ENCODE measurements at places on chromosomes 5 and 9.

DNA sequence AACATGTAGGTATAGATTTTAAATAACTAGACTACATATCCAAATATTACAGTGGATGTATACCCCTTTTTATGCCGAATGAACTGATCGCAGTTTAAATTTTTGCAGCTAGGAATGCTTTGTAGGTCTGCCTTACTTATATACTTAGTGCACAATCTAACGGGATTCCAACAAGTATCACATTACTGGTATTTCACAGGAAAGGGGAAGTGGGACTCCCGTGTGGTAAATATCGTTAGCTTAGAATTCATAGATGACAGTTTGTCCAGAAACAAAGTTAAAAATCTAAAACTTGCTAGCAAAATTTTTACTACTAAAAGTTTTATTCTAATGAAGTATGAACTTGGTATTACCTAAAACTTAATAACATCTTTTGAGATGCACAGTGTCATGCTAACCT, 193.5 kb upstream of the TLX3 start:
- no peak for DNase-seq

- DNase-seq: no peak
Measured at GRCh38 chr5:112002376-112002775, 245.4 kb upstream of the NREP start.

- no peak for DNase-seq
Measured at GRCh38 chr5:96316017-96316416, 117.0 kb downstream of the PCSK1 start.

DNA sequence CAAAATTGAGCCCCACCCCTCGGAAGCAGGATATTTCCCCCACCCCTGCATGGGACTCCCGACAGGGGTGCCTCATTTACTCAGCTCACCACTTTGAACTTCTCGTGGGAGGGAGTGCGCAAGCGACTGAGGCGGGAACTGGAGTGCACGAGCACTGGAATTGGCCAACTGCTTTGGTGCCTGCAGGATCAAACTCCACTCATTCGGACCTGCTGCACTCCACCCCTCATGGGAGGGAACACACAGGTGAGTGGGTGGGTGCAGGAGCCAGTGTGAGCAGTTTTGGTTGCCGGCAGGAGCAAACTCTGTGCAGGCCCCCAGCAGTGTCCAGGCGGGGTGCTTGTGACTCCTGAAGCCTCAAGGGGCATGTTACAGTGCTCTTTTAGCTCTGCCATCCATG, 301.2 kb downstream of the TUSC1 start:
- no peak for DNase-seq

DNA sequence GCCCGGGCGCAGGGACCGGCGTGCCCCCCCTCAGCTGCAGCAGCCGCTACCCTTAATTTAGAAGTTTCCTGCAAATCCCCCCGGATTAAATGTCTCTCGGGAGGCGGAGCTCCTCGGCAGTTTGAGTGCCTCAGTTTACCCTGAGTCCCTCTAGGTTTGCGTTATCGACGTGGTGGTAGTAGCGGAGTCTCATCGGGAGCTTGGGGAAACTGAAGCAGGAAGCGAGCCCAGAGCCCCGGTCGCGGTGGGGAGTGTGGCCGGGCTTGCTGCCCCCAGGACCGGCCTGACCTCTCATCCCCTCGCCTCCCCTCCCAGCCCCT, 529 bp upstream of the TPM2 start:
- no peak for DNase-seq

DNA sequence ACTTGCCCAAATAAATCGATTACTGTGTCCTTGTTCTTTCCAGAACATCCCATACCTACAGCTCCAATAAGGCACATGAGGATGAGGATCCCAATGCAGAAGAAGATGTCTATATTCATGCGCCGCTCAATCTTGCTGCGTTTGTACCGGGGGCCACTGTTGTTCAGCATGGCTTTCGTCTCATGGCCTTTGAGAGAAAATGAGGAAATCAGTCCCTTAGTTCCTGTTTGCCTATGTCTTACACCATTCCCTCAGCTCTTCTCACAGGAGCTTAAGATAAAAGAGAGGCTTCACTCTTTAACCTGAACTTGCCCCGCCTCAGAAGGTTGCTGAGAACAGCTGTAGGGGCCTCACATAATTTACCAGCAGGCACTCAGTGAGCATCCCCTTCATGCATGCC, 211.6 kb downstream of the ATP10B start:
- no peak for DNase-seq

DNA sequence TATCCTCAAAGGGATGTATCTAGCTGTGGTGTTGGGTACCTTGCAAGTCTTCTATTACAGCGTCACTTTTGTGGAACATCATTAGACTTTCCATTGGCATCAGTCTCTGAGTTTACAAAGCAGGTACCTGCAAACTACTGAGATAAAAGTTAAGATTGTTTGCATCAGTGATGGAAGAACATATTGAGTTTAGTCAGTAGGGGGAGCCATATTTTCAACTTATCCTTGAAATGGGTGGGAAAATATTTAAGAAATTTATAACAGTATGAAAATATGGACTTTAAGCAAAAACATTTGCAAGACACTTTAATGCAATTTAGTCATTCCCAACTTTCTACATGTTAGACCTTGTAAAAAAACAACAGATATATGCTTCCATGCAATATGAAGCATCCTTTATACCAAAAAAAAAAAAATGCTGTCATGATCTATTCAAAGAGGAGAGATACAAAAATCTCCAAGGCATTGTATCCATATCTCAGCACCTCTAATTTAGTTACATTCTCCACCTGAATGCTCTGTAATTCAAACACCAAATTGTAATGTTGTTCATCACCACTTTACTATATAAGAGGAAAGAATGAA, 98.6 kb upstream of the ADAMTS19 start:
- DNase-seq: no peak

GRCh38 chr9:136690104-136690805, 3.0 kb upstream of the AGPAT2 start:
- no peak for DNase-seq

DNA sequence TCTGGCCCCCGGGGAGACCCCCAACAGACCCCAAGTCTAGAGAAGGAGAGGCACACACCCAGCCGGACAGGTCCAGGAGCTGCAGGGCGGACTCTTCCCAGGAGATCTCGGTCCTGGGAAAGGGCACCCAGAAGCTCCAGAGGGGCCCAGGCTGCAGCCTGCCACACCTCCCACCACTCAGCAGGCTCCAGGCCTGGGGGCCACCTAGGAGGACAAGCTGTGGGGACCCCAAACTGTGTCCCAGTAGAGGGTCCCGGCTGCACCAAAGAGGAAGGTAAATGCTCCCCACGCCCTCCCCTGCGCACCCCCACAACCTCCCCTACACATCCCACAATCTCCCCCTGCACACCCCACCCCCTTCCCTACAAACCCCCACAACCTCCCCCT, 48.5 kb downstream of the PLEKHG4B start:
- DNase-seq: no peak

DNA sequence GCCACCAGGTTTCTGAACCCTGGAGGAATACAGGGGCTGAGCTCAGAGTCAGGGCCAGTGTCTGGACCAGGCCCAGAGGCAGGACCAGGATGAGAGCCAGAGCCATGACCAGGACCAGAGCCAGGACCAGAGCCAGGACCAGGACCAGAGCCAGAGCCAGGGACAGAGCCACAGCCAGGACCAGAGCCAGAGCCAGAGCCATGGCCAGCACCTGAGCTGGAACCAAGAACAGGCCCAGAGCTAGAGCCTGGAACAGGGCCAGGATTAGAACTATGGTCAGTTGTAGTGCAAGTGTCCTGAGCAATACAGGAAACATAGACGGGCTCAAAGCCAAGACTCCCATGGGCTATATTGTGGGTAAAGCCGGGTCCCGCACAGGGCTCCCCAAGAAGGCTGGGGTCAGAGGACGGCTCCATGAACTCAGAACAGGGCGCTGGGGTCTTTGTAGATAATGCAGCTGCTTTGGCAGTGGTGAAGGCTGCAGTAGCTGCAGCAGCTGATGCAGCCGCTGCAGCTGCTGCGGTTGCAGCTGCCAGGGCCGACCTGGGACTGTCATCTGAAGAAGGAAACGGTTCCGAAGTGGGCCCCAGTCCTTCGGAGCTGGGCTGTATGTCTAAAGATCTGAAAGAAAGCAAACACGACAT, 559 bp downstream of the SPAG8 start:
- DNase-seq: no peak

- DNase-seq: no peak
Measured at GRCh38 chr5:34688015-34688810, 32.1 kb downstream of the RAI14 start.

DNA sequence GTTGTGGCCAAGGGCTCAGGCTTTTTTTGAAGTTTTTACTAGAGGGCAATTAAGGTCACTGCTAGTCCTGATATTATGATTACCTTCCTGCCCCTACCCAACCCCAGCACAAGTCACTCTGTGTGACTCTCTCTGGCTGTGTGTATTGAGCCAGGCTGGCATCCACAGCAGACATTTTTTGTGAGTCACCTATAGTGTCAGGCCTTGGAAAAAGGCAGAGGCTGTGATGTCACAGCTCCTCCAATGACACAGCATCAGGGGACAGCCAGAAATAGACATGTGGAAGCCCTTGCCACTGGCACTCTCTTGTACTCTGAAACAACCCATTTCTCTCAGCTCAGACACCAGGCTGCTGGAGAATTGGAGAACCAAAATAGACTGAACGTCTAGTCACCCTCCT, 145.4 kb downstream of the NMUR2 start:
- DNase-seq: no peak

DNA sequence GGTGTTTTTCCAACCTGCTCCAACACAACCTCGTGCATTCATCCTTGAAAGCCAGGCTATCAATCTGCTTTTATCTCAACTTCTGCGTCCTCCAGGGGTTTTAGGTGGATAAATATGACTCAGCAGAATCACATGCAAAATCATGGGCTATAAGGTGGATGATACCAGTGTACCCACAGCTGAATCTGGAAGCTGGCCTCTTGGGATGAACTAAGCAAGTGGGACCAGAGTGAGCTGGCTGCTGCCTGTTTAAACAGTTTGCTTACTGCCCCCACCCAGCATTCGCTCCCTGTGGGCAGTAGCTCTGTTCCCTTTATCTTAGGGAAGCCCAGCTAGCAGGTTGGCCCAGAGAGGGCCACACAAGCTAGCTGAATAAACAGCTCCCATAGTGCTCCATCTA, 194.0 kb downstream of the CRB2 start:
- no peak for DNase-seq

- no peak for DNase-seq
Measured at GRCh38 chr9:17481565-17481964, 97.3 kb upstream of the SH3GL2 start.

GRCh38 chr9:126927419-126927818, 12.8 kb downstream of the RALGPS1 start:
- DNase-seq: no peak

- no peak for DNase-seq
Measured at GRCh38 chr9:27861887-27862286, 288.6 kb upstream of the C9orf72 start.

GRCh38 chr9:83981126-83981871, 694 bp downstream of the RMI1 start:
- DNase-seq: peak; percentile 63

DNA sequence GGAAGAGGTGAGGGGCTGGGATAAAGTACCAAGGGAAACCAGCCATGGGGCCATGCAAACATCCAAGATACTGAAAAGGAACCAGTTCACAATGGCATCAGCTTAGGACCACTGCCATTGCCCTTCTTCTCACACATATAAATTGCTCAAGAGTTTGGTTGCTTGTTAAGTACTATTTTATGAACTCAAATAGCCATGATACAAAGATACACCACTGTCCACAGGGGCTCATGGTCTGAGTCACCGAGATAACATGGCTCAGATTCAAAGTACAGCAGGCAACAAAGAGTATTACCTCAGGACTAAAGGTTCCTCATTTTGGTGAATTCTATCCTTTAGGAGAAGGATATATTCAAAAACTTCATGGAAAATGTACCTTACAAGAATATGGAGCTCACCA, 55.6 kb downstream of the FANCC start:
- no peak for DNase-seq

DNA sequence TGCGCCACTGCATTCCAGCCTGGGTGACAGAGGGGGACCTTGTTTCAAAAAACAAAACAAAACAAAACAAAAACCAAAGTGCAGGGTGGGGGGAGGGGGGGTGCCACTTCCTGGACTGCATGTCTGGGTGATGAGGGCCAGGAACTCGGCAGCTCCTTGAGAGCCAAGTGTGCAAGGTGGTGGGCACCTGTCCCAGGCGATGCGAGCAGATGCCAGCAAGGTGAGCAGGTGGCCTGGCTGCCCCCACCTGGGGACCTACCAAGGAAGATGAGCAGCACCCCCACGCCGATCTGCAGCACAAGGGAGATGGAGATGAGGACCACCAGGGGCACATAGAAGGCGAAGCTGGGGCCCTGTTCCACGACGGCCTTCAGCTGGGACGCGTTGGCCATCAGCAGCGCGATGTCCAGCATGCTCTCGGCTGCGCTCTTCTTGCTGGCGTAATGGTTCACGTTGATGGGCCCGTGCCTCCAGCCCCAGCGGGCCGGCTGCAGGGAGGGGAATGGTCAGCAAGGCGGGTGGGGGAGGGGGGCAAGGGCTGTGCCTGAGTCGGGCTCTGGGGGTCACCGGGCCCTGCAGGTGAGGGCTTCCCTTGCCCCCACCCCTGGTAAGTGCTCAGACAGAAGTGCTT, 7.8 kb downstream of the NINJ1 start:
- no peak for DNase-seq

GRCh38 chr9:136174779-136175615, 29.9 kb downstream of the LHX3 start:
- no peak for DNase-seq

DNA sequence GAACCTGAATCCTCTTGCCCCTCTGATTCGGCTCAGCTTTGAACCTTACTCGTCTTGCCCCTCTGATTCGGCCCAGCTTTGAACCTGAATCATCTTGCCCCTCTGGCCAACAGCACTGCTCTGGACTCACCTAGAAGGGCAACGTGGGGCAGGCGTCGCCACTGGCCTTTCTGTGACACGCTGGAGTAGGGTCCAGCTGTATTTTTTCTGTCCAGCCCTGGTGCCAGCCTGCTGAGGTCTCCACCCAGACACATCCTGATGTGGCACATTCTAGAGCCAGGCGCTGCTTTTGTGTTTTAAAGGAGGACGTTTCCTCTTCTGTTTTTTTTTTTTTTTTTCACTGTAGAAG, 15.2 kb upstream of the CPEB4 start:
- DNase-seq: no peak

- no peak for DNase-seq
Measured at GRCh38 chr5:80146046-80146445, 109.8 kb downstream of the SERINC5 start.

GRCh38 chr9:126532951-126533925, 80.5 kb upstream of the LMX1B start:
- no peak for DNase-seq

DNA sequence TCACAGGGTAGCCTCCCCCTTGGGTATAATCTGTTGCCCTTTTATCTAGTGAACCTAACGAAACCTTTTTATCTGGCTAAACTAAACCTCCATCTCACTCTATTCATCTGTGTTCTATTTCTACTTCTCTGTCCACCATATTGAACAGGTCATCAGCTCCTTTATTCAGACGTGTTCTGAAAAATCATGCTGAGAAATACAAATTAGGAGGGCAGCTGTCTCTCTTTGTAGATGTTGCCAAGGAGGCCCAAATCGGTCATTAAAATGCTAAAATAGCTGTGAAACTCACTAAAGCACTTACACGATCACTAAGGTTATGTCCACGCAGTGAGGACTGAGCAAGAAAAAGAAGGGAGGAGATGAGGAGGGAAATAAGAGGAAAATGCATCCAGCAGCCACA, 115.6 kb upstream of the RETREG1 start:
- no peak for DNase-seq
